ENCODE measurements at places on chromosomes 5 and 9.

DNA sequence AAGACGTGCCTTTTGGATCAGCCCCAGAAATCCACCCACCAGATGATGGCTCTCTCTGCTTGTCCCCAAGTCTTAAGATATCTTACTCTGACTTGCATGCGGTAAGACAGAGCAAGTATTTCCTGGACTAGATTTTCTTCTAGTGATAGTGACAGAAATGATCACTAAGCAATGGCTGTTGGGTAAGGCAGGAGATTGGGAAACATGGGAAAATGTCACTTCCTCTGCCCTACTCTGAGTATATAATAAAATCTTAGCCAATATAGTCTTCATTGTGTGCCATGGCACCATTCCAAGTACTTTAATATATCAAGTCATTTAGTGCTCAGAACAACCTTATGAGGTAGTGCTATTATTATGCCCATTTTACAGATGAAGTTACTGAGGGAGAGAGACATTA lies 31.0 kb upstream of the GNA14 start:
- DNase-seq = no peak

DNA sequence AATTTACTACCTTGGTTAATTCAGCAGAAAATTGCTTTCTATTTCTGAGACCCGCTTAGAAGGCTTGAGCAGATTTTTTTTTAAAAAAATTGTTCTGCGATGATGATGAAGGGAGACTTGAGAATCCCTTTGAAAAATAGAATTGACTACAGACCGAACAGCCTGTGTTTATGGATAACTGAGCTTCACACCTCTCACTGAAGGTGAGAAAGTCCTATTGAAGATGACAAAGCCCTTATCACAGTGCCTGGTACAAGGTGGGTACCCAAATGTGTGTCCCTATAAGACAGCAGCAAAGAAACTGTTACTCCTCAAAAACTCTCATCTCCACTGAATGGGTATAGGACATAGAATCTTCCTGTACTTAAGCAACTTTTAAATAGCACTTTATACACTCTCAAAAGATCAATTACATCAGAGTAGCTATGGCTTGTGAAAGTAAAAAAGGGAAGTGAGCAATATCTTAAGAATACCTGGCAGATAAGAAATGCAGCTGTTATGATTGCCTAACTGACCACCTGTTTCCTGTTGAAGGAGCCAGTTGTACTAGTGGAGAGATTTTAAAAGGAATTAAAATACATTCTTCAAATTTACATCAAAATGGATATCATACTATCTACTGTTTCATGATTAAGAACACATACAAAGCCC lies 419.7 kb downstream of the CHSY3 start:
- DNase-seq = no peak

- no peak for DNase-seq
Observed at GRCh38 chr9:97573482-97574073, 59.6 kb downstream of the TSTD2 start.

DNA sequence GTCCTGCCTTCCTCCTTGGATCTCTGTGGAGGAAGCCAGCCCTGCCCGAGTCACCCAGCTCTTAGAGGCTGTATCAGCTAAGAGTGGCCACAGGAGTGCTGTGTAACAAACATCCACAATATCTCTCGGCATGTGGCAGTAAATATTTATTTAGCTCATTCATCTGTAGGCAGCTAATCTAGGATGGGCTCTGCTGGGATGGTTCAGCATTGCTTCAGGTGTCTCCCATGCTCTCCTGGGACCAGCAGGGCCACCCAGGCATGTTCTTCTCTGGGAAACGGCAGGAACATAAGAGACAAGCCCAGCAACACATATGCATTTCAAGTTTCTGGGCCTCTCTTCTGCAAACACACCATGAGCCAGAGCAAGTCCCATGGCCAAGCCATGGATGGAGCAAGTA lies 56.1 kb downstream of the HRH2 start:
- DNase-seq = no peak

DNA sequence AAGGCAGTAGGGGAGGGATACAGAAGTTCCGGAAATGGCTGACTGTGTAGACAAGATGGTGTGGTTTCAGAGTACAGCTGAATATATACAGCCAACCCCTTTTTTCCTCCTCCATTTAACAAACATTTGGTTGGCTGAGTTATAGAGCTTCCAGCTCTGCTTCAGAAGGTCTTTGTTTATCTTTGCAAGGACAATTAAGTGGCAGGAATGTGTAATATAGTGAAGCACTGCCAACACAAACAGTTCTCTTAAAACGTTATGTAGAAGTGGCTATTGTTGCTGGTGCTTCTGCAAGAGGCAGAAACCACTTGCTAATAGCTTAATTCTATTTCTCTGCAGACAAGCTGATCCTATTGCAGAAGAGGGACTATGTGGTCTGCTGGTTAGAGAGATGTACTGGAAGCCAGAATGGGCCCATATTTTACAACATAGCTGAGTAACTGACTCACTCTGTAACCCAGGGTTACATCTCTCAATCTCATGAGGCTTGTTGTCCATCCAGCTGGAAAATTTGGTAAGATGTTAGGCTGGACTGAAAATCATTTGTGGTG lies 62.7 kb upstream of the OSMR start:
- DNase-seq = no peak
